Ammon's horn (tissue), 1 donor: ENCODE measurements at places on chromosomes 12 and 14.

DNA sequence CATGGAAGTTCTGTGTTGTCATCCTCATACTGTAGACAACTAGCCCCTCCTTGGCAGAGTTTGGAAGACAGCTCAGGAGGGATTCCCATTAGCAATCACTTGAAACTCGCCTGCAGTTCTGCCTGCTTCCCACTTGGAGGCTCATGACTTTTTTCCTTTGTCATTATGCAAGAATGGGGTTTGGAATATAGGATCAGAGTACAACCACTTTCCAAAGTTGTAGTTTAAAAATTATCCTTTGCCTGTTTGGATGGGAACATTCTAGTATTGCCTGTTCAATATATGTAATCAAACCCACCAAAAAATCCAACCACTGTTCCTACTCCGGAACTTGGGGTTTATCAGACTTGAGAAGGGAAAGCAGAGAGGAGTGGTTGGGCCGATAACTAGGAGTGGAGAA, 2.1 kb upstream of the GPD1 start:
- DNase-seq = no peak

DNA sequence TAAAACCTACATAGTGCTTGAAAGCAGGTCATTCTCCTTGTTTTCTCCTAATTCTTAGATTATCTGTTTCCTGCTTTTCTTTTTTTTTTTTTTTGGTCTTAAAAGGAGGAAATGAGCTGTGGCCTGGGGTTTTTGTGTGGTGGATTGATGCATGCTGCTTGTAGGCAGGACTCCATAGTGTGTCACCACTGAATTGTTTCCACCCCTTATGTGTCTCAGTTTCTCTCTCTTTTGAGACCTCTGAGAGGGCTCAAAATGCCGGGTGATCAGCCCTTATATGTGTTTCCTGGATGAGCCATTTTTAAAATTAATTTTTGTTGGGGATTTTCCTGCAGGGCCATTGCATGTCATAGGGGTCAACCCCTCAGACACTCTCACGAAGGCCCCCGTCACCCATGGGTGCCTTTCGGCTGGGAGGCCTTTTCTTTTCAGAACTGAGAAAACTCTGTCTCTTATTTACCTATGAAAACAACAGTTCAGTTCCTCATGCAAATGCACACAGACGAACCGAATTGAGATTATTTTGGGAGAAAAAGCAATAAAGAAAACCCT, 32.0 kb upstream of the LRRK2 start:
- no peak for DNase-seq

GRCh38 chr14:37594971-37595808, at the start of the genes FOXA1 and TTC6:
Gene FOXA1, minus strand, starts transcription at chr14:37595249. Its CDS starts 277 bp downstream, at chr14:37594972.
Gene TTC6, plus strand, starts transcription at chr14:37595629. Its CDS starts 26,436 bp downstream, at chr14:37622065.
- DNase-seq = no peak

DNA sequence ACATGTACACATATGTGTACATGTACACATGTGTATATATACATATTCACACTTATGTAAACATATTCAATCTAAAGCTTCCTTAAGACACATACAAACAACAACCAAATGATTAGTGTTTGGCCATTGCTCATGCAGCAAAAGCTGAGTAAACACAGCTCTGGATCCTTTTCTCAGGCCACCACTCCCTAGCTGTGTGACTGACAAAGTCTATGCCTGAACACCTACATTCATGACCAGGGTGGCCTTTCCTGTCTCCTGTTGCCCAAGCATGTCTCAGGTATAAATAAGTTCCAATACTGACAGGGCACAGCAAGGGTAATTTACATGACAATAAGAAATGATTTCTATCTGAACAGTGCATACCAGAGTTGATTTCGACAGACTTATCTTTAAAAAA, 1.4 kb upstream of the PTPRO start:
- DNase-seq = no peak

DNA sequence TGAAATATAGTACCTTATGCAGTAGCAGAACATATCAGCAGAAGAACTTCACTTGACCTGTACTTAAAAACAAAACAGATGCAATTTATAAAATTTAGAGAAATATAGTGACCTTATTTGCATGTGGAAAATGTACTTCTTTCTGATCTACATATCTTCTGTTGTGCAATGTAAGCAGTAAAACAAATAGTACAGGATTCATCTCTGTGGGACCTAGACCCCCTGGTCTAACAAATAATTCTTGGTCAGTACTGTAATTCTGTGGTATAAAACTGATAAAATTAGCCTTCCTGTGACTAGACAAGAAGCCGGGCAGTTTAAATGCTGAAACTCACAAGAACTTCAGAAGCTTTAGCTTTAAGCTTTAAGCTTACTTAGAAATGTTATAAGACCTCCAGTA, 21.6 kb downstream of the HIF1A start:
- no peak for DNase-seq

DNA sequence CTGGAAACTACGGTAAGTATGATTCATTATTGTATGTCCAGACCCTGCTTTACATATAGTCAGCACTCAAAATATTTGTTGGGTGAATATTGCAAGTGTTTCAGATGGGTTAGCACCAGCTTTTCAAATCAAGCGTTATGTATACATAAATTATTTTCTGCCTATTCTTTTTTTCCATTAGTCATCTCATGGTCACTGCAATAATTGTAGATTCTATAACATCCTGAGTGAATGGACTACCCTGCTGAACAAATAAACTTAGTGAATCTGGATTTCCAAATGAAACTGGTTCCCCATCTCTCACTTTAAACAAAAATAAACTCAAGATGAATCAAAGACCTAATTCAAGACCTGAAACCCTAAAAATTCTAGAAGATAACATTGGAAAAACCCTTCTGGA, 152.3 kb downstream of the DIO2 start:
- DNase-seq = no peak

- no peak for DNase-seq
Measured at GRCh38 chr12:115322275-115322674, 638.3 kb upstream of the TBX3 start.

DNA sequence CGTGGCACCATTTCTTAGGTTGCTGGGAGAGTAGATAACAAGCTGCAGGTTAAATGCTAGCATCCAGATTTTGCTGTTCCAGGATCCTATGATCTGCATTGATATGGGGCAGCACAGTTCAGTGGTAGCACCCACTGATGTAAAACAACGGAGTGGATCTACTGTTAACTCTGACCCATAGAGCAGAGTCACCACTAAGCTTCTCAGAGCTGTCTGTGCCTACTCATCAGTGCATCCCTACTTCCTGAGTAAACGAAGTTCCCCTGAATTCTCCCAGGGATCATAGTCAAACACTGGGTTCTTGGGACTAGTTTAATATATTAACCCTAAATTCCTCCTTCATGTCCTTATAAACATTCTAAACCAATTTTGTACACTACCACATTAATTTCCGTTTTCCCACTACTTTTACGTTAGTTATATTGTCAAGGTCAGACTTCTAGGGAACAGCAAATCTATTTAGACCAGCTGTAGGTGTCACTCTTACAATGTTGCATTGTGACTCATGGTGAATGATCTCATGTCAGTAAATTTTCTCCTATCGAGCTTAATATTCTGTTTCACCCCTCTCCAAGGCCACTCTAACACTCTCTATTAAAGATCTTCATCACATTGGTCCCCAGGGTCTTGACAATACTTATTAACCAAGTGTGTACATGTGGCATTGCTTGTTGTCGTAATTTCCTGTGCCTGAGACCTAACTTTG, 10.3 kb downstream of the RERGL start:
- DNase-seq = no peak

DNA sequence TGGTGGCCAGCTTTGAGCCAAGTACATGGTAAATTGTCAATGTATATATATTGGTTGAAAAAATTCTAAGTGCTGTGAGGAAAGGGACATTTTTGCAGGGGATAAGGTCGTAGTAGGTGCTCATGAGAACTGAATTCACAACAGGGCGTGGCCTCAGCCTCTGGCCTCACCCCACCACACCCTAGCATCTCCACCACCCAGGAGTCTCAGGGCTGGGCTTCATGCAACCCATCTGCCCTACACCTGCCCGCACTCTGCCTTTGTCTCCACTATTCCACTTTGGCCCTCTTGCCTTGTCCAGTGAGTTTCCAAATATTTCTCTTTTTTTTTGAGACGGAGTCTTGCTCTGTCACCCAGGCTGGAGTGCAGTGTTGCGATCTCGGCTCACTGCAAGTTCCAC, 22.1 kb upstream of the AQP2 start:
- DNase-seq = no peak

DNA sequence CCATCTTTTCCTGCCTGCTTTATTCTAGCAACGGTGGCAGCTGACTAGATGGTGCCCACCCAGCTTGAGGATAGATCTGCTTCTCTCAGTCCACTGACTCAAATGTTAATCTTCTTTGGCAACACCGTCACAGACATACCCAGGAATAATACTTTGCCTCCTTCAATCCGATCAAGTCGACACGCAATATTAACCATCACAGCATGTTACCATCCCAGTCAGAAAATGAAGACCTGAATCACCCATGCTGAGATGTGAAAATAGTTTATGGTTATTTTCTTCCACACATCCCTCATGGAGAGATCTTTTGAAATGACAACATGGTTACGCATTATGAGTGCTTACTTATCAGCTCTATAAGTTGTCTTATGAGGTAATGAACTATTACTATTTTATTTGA, 392.8 kb downstream of the SEC23A start:
- DNase-seq = no peak

DNA sequence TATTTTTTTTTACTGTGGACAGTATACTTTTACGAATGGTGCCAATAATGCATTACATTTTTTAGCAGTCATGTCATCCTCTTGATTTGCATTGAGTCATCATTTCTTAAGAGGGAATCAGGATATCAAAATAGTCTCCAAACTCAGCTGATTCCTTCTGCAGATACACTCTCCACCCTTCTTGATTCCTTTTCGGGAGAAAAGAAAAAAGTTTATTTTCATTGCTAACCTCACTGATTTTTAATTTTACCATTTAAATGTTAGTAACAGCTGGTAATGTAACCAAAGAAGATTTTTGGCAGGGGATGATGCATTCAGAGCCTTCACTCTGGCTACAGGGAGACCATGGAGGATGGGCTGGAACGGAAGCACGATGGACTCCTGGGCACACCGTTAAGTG, 47.5 kb downstream of the MRPL42 start:
- DNase-seq = no peak

- DNase-seq = no peak
Measured at GRCh38 chr12:23941780-23942179, 7.7 kb downstream of the SOX5 start.

DNA sequence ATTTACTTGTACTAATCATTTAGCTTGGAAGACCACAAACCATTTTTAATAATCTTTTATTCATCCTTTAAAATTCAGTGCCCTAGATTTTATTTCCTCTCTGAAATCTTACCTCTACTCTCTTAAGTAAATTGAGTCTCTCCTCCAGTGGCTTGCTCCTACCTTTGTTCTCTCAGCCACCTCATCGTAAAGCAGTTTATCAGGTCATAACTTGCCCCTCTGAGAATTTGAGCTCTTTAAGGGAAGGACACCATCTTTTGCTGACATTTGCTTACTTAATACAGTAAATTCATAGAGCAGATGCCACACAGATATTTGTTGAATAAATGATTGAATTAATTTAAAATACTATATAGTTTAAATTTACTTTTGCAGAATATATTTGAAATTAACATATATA, 794.3 kb downstream of the C12orf50 start:
- no peak for DNase-seq

DNA sequence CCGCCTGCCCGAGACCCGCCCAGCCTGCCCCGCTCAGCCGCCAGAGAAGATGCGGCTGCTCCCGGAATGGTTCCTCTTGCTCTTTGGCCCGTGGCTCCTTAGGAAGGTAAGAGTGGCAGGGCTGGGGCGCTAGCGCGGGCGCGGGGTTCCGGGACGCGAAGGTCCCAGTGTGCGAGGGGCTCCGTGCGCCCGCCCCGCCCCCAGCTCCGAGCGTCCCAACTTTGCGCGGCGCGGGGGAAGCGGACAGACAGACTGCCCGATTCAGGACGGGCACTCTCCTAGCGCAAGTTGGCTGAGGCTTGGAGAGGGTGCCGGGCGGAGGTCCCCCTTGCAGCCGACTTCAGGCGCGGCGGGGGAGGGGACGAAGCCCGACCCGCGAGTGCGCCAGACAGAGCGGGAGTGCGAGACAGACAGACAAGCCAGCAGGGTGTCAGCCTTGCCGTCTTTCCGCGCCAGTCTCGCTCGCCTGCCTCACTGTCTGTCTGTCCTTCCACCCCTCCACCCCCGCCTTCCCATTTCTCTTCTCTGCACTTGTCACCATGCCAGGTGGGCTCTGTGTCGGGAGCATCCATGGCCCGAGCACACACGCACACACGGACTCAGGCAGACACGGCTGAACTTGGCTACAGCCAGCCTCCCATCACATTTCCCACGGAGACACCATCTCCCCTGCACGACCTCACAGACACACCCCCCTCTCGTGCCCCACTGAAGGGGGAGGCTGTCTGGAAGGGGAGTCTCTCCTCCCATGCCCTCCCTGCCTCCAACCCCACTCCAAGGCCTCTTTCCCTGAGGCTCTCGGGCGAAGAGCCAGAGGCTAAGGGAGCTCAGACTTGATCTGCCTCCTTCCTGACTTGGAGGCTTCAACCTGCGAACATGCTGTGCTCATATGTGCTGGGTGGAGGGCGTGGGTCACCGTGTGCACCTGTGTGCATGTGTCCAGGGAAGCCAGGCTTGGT, 606 bp downstream of the NXPH4 start:
- DNase-seq = no peak

GRCh38 chr12:57094208-57095160, 5.6 kb downstream of the NAB2 start:
- DNase-seq = no peak

- DNase-seq = no peak
Measured at GRCh38 chr14:75430526-75430925, 2.7 kb downstream of the JDP2 start.

DNA sequence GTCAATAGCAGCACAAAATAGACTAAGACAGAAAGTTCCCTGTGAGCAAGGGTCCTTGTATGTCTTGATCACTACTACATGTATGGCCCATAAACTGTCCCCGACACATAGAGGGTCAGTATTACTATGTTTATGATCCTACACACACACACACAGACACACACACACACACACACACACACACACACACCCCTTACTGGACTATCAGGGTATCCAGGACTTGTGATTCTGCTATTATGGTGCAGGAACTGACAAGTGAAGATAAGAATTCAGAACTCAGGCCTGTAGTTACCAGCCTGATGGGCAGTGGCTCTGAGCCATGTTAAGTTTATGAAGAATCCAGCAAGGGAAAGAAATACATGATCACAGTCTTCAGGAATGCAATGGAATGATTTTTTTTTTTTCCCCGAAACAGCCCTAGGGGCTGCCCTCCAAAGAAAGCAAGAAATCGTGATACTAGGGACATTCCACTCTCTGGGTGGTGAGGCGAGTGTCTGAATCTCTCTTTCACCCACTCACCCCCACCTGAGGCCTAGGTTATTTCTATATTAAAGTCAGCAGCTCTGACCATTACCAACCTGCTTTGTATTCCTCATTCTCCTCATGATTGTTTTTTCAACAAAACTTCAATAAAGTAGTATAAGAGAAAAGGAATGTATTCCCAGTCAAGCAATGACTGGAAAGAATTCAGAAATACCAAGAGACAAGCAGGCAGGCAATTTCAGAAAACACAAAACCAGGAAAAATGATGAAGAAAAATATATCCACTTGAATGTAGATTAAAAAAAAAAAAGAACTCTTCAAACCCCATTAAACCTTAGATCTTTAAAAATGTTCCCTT, 105.8 kb downstream of the AVPR1A start:
- no peak for DNase-seq

- DNase-seq = no peak
Measured at GRCh38 chr14:88181072-88181471, 142.0 kb downstream of the KCNK10 start.
